ENCODE measurements at places on chromosomes 1 and 21.

DNA sequence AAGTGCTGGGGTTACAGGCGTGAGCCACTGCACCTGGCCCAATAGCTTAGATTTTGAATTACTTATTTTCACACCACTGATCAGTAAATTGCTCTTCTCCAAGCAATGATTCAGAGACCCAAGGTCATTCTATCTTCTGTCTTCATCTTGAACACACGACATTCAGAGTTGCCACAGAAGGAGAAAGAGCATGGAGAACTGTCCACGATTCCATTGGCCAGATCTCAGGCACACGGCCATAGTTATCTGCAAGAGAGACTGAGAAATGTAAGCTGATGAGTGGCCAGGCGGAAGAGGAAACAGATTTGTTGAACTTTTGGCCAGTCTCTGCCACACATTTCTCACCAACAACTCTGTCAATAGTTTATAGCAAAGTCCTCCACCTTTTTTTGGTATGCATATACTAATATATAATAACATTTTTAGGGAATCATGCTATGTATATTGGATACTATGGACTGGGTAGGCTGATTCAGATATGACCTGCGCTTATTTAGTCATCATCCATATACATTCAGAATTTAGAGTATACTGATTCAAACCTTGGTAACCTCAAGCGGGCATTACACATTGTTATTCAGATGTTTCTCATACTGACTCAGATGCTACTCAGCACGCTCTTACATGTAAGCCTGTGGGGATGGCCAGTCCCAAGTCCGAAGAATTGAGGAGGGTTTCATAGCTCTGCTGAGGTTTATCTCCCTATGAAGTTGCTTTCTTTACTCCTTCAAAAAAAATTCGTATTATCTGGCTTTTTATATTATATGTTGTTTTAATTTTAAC is 25.5 kb upstream of the CAP1 start:
- DNase-seq, result no peak

DNA sequence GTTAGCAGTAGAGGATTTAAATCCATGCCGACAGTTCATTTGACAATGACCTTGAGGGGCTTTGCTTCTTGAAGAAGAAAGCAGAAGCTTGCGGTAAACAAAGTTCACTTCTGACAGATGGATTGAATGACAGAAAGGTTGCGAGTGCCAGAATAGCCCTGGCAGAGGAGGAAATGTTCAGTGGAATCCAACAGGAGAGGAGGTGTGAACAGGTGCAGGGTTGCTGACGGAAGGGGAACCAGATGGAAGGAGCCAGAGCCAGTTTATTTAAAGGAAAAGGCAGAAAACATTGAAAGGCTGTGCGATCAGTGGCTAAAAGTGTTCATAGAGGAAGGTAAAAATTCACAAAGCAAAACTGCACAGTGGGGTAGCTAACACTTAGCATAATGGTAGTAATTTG is 141.0 kb downstream of the SDCCAG8 start:
- no peak for DNase-seq

- DNase-seq, result no peak
These were observed 12.1 kb downstream of the THRAP3 start for GRCh38 chr1:36236302-36236701.

DNA sequence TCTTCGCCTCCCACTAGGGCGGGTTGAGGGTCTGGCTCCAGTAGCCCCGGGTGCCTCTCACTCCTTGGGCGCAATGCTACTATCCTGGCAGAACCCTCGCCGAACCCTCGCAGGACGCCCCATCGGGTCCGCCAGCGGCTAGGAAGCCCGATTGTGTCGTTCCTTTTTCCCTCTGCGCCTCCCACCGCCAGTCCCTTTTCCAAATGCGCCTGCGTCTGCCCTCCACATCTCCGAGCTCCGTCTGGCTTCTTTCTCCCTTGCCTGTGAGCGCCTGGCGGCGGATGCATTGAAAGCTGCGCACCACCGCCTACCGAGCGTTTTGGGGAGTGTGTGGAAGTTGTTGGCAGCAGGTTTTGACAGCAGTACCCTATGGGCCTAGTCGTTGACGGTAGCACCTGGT is 1.0 kb upstream of the DIRAS3 start:
- peak; percentile 68 for DNase-seq

DNA sequence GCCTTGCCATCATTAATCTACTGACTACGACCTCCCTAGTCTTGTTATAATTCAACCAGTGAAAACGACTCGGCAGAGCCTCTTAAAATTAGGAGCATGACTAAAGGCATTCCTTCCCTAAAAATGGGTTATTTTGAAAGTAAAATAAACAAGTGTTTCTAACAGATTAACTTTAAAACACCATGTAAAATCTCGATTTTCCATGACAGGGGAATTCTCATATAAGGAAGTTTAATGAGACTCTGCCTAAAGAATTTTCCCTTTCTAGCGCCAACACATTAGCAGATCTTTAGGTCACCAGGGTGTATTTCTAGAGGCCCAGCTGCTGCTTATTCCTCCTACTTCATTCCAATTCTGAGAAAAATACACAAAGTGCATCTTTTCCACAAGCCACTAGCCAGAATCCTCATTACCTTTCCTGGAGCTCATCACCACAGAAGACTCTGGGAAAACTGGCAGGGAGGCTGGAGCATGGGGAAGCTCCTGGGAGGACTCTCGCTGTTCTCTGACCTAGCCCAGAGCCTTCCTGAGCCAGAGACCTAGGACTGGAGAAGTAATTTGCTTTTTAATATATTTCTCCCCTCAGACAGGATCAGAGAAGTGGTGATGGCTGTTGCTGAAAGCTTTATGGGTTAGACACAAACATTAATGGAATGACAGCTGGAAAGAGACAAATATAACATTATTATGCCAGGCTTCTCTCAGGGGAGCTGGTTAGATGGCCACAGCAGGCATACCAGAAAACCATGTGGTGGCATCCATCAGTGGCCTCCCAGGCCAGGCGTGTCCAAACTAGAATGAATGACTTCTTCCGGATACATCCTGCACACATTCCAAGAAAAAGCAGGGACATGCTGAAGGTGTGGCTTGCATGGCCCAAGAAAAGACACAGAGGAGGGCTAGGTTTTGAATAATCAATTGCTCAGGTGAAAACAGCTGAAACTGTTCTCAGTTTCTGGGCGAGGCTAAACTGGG is 63.6 kb upstream of the CTTNBP2NL start:
- DNase-seq, result no peak

GRCh38 chr1:93448292-93448982 is 519 bp downstream of the FNBP1L start:
- DNase-seq, result peak; percentile 85

- DNase-seq, result no peak
These were observed 79.3 kb upstream of the ATF3 start for GRCh38 chr1:212529211-212529741.

GRCh38 chr1:201966171-201966570 is 10.9 kb downstream of the TIMM17A start:
- DNase-seq, result no peak

DNA sequence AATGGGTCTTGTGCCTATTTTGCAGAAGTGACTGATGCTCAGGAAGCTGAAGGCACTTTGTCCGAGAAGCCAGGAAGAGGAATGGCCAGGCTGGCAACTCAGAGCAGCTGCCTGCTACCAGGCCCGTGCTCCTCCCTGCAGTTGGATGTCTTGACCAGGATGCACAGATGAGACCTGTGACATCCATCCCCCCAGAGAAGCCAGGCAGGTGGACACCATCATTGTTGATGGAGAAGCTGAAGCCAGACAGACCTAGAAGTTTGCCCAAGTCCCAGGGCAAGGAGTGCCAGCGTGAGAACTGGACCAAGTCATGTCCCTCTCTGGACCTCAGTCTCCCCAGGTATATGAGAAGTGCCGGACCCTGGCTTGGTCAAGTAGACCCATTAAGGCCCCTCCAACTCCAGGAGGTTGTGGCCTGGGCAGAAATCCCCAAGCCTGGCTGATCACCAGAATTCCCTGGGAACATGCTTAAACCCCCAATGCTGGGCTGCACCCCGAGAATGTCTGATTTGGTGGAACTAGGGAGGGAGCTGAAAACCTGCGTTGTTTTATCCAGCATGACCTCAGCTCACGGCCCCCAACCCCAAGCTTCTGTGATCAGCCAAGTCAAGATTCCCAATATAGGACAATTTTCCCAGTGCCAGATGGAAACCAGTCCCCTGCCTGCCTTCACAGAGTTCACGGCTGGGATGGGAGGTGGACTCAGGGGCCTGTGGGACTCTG is 82.4 kb downstream of the CAMK2N1 start:
- DNase-seq, result no peak

DNA sequence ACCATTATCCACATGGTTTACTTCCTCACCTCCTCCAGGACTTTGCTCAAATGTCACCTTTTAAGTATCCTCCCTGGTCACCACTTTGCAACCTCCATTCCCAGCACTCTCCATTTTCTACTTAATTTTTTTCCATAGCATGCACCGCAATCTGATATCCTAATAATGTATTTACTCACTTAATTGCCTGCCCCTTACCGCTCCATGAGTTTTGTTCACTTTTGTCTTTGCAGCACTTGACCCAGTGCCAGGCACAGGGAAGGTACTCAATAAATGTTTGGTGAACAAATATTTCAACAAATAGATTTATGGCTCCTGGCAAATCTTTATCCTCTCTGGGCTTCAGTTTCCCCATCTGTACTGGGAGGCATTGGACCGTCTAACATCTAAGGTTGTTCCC is 53.6 kb downstream of the UBE2T start:
- no peak for DNase-seq

DNA sequence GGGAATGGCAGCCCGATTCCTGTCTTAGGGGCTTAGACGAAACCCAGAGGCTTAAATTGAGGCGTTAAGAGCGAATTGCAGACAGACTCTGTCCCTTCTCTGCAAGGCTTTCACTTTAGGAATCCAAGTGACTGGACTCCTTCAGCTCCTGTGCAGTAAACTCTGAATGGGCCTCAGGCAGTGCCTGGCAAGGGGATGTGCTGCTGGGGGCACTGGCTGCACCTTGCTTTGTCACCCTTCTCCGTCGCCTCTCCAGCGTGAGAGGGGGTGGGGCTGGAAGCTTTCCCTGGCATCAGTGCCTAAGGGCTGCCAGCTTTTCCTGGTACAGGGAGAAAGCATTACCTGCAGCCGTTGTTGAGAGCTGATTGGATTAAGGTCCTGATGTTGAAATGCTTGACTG is 39.9 kb upstream of the NFASC start:
- no peak for DNase-seq

- no peak for DNase-seq
These were observed 138.8 kb upstream of the USP24 start for GRCh38 chr1:55353707-55354620.

DNA sequence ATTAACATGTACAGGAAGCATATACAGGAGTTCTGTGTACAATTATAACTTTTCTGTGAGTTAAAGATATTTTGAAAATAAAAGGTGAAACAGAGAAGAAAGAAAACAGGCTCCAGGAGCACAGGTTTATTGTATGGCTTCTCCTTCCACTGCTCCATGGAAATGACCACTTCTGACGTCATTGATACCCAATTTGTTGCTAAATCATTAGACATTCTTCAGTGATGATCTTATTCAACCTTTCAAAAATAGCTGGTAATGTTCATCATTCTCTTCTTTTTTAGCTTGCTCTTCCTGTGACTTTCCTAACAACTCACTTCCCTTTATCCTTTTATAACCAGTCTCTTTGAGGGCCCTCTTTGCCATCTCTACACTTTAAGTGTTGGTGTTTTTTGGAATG is 77.8 kb downstream of the KCNK2 start:
- DNase-seq, result no peak

DNA sequence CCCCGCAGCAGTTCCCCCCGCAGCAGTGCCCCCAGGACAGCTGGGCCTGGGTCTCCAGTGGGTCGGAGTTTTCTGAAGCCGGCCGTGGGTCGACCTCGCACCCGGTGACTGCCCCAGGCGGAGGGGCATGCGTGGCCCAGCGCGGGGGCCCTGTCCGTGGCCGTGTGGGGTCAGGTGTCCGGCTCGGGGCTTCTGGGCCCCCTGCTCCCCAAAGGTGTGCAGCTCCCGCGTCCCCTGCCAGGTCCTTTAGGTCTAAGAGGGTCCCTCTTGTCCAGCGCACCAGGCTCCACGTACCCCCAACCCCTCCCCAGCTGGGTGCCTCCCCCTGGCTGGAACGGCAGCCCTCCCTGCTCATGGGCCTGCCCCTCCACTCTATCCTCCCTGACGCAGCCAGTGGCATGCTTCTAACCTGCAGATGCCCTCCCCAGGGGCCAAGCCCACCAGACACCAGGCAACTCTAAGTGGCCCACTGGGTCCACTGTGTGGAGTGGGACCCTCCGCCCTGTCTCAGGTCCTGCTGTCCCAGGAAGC is 5.9 kb upstream of the HES4 start:
- DNase-seq, result no peak

DNA sequence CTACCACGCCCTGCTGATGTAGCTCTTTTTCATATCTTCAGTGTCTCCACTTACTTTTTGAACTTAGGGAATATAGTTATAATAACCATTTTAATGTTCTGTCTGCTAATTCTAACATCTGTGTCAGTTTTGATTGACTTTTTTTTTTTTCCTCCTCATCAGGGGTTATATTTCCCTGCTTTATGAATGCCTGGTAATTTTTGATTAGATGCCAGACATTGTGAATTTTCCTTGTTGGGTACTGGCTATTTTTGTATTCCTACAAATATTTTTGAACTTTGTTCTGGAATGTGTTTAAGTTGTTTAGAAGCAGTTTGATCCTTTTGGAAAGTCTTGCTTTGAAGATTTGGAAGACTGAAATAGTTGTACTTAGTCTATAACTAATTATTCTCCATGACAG is 82.1 kb downstream of the ROR1 start:
- DNase-seq, result no peak

DNA sequence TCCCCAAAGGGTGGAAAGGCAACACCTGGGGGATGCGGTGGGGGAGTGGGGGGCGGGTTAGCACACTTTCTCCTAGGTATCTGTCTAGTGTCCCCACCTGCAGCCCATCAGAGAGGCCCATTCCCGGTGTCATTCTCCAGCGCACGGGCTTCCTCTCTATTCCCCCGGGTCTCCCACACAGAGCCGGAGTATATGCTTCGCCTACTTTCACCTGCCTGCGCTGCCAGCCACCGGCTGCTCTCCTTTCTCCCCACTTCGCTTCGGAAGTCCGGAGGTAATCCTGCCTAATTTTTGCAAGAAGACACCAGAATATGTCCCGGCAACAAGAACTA is 852 bp downstream of the RGS7 start:
- DNase-seq, result no peak

DNA sequence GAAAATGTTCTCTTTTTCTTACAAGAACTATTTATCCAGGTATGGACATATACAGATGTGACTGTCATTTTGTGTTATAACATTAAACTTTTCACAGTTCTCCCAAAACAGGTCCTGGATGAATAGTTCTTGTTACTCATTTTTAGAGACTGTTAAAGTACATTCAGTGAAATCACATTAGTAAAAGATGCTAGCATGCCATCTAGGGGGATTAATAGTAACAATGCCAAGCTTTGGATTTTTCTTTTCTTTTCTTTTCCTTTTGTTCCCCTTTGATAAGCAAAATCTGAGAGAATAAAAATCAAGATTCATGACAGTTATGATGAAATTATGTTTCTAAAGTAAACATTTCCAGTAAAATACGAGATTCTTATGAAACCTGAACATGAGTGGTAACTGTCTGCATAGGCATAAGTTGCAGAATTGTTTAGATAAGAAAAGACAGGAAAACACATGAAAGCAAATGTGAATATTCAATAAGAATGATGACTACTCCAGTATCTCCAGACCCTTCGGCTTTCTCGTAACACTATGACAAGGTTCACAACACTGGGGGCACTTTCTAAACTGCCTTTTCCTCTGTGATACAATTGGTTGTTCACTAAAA is 77.5 kb downstream of the TPR start:
- DNase-seq, result no peak

Measured in left lung (tissue), 14 donors.